Stimulated activated CD4-positive, alpha-beta T cell treated with anti-CD3 and anti-CD28 coated beads, Interleukin-12 subunit alpha, Interleukin-12 subunit beta, amount 100 ng/mL, for 48 hours (primary cell): ENCODE measurements at places on chromosomes 2 and 18.

GRCh38 chr2:234165421-234165820 lies 114.9 kb downstream of the SPP2 start:
- DNase-seq, result no peak

GRCh38 chr2:234930397-234930796 lies 21.4 kb upstream of the SH3BP4 start:
- DNase-seq, result no peak

DNA sequence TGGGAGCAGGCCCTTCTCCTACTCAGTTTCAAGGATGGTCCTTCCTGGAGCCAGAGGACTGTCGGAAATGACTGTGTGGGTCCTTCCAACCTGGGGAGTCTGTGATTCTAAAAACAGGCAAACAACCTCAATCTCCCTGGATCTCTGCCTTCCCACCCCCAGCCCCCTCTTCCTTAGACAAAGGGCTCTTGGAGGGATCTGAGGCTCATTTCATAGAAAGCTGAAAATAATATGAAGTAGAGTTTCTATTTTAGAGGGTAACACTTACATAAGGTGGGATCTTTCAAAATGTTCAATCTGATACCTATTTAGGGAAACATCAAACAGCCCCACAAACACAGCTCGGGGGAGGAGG lies 69.4 kb downstream of the RHOB start:
- no peak for DNase-seq

GRCh38 chr2:163132850-163133249 lies 294.3 kb upstream of the KCNH7 start:
- no peak for DNase-seq

- DNase-seq, result no peak
Observed at GRCh38 chr2:67896076-67896475, 166.7 kb downstream of the C1D start.

GRCh38 chr2:128643221-128644065 lies 324.8 kb upstream of the HS6ST1 start:
- no peak for DNase-seq

DNA sequence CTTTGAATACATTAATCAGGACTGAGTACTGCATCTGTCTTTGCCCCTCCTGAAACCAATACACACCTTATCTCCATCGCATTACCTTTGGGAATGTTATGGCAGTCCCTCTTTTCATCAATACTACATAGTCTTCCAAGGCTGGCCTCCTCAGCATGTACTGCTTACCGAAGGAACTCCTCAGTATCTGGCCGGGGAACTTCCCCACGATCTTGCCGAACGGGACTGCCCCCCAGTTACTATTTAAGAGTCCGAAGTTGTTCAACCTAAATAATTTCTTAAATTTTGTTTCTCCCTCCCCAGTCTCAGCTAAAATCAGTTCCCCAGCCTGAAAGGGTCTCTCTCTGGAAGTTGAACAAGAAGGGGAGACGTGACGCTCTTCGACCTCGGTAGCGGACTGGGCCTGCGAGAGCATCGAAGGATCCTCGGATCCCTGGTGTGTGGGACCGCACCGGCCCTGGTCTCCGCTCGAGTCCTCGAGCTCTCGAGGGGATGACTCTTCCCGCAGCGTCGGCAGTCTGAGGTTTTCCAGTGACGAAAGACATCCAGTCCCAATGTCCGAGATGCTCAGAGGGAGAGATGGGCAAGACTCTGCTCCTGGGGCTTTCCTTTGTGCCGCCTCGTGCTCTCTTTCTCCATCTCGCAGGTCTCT lies 489 bp downstream of the TRMT61B start:
- DNase-seq, result peak; percentile 3

GRCh38 chr2:133434959-133435668 lies 133.1 kb downstream of the NCKAP5 start:
- no peak for DNase-seq

- no peak for DNase-seq
Observed at GRCh38 chr2:157264099-157264498, 6.6 kb downstream of the GALNT5 start.

DNA sequence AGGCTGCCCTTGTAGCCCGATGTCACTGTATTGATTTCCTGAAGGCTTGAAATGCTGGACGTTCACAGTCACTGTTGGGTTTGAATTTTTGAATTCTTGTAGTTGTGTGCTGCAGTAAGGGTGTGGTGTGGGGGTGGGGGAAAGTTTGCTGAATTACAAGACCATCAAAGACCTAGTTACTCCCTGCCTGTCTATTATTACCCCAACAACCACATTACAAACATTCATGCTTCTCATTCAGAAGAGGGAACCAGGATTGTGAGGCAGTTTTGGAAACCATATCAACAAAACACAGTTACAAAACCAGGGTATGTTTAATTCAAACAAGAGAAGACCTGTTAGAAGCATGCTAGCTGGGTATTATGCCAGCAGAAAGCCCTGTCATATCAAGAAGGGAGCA lies 85.8 kb downstream of the CLHC1 start:
- no peak for DNase-seq

GRCh38 chr18:58235001-58235436 lies 191.0 kb downstream of the NEDD4L start:
- DNase-seq, result no peak

DNA sequence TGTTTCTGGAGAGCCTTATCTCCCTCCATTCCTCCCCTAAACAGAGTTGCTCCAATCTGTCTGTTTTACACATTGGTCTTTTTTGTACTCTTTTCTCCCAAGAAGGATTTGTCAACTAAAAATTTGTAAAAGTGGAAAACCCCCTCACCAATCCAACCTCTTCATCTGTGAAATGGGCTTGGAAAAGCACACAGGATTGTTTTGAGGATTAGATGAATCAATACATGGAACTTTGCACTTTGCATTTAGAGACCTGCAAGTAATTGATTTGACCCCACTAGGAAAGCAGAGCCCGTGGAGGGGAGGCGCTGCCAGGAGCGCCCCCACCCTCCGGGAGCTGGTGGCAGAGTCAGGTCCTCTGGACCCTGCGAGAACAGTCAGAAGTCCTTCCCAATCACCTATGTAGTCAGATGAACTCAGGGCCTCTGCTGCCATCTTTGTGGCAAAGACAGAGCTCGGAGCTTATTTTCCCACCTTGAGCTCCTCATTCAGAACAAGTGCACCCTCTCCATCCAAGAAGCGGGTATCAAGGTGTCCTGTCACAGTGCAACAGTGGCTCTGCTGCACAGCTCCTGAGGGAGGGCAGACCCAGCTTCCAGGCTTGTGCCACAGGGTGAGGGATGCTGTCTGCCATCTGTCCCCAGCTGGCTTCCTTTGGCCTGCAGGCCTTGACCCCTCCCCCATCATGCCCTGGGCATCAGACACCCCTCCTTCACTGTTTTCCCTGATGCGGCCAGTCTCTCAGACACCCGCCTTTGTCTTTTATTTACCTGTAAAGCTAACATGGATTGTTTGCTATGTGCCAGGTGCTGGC lies 1.7 kb upstream of the TMEM185B start:
- no peak for DNase-seq
